D341Med (cell line): ENCODE measurements at places on chromosomes 2 and 18.

GRCh38 chr2:38744399-38744780, 6.8 kb downstream of the SRSF7 start:
- DNase-seq, result no peak

- DNase-seq, result no peak
Measured at GRCh38 chr2:224211181-224211480, 172.0 kb upstream of the SERPINE2 start.

- DNase-seq, result no peak
Measured at GRCh38 chr2:35365859-35366258, 989.7 kb upstream of the CRIM1 start.

- DNase-seq, result no peak
Measured at GRCh38 chr2:71923143-71923525, 224.5 kb downstream of the CYP26B1 start.

DNA sequence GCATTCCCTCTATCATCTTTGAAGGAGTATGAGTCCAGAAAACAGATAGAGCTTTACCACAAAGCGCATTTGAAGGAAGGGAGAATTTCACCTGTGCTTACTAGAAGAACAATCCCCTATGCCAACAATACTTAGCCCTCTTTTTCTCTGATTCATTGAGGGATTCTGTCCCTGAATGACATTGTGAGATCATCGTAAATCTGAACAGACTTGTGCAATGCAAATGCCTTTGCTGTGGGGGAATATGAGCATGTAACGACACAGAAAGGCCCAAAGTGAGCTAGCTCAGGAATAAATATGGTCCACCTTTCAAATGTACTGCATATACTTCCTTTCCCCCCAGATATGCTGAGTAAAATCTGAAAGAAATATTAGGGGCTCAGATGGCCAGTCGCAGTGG, 67.6 kb downstream of the SCN1A start:
- no peak for DNase-seq

- no peak for DNase-seq
Measured at GRCh38 chr2:182444170-182444569, 17.3 kb upstream of the PDE1A start.
